ENCODE measurements at places on chromosomes 6 and 20.

- no peak for DNase-seq
Measured at GRCh38 chr6:114039841-114040240, 68.9 kb upstream of the HDAC2 start.

DNA sequence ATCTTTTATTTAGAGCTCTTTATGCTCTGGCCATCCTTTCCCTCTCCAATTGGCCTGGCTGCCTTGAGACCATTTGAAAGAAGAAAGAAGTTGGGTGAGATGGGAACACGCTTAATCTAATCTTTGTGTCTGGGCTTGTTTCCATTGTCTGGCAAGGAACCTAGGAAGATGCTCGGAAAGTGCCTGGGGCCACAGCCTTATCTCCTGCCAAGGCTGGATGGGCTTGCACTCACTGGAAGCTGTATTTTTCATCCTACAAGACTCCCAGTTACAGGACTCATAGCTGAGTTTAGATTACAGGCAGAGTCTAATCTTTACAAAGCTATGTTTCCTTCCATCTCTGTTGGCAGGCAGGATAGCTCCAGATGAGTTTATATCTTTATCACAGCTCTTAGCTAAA, 33.1 kb upstream of the CDYL start:
- DNase-seq, result no peak

DNA sequence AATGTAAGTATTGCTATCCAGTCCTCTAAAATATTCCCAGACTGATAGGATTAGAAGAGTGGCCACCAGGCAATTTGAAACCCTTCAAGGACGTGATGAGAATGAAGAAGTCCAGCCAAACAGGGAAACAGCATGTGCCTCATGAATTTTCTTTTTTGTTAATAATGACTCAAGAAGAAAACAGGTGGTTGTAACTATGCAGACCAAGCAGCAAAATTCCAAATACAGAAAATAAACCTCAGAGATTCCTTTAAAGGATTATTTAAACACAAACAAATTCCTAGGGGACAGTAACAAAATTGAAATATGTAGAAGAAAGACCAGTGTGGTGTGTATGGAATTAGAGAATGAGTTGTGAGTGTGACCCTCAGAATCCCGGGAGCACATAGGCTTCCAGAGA, 239.2 kb downstream of the KCNQ5 start:
- no peak for DNase-seq

GRCh38 chr6:30615958-30616810, 859 bp downstream of the PPP1R10 start:
- no peak for DNase-seq

GRCh38 chr6:26329763-26330511, 35.1 kb upstream of the BTN3A2 start:
- DNase-seq, result no peak

GRCh38 chr6:80163754-80164187, 57.3 kb downstream of the BCKDHB start:
- no peak for DNase-seq

DNA sequence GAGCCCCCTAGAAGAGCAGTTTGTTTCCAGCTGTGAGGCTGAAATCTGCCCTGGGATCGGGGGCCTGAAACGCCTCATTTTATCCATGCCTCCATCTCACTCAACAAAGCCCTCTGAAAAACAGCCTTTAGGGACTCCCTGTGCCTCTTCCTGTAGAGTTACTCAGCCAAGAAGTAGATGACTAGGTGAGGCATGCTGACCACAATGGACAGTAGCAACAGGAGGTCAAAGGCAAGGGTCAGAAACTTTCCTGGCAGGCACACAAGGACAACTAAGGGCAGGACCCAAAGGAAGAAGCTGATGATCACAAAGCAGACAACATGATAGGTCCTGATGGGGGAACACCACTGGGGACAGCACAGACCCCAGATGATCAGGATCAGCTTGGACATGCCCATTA, 12.8 kb downstream of the MAS1L start:
- DNase-seq, result no peak

GRCh38 chr20:22728146-22728745, 143.9 kb upstream of the FOXA2 start:
- DNase-seq, result no peak
